ENCODE measurements at places on chromosomes 2 and 18.

DNA sequence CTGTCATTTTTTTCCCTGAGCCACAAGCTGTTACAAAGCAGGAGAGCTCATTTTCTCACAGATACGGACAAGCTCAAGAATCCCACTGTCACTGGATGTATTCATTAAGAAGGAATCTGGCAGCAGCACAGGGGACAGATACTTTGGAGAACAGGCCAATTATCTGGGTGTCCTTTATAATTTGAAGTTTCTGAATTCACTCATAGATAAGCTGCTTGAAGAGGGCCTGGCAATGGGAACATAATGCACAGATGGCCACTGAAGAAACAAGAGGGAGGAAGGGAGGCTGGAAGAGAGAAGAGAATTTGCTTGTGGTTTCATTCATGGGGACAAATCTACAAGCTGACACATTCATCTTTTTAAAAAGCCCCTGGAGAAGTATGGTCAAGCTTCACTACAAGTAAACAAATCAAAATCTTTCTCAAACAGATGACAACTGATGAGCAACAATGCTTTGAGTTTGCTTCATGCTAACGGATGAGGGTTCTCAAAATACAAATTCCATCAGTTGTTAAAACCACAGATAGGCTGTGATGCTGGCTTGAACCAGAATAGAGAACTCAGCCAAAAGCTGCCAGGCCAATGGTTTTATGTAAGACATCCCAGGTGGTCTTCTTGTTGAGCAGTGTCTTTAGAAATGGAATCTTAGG is 11.9 kb downstream of the BCL2 start:
- no peak for DNase-seq

GRCh38 chr18:24470805-24471204 is 10.4 kb downstream of the HRH4 start:
- DNase-seq, result no peak

DNA sequence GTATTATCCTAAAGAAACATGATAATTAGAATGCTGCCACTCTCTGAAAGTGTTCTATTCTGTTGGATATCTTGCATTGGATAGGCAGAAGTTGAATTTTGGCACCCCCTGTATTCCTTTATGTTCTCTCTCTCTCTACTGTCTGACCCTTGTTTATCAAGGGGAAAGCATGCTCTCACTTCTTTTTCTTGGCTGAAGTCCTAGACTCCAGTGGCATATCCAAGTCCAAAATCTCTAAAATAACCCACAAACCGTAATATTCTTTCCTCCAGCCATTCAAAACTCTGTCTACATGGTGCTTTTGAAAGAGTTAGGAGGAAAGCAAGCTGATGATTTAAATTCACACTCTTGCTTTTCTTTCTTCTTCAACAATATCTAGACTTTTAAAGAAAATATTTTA is 669.7 kb downstream of the TDRD15 start:
- DNase-seq, result no peak

DNA sequence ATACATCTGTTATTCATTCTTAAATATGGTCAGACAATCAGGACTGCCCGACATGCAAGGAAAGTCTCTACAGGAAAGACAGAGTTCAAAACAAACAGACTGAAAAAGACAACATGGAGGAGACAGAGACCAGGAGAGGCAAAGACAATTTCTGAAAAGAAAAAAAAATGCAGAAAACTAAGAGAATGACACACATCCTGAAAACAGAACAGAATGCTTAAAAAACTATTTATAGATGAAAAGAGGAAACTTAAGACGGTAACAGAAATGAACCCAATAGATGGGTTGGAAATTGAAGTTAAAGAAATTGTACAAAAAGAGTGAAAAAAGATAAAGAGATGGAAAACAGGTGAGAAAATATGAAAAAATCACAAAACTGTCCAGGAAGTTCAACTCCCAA is 95.7 kb downstream of the BCL2 start:
- DNase-seq, result no peak

DNA sequence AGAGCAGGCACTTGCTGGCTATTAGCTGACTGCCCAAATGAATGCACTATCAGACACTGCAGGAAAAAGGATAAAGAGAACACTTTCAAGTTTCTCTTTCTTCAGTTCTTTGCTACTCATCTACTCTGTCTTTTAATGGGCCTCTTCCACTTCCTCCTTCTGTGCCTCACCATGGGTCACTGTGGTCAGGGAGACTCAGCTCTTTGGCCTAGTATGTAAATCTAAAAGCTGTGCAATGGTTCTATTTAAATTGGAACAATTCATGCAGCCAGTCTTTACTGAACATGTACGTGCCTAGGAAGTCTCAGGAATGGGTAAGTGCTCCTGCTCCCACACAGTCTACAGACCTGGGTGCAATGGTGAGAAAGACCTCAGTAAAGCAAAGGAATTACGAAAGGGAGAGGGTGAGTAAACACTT is 79.1 kb upstream of the DNMT3A start:
- no peak for DNase-seq

GRCh38 chr2:31297751-31298150 is 63.8 kb downstream of the EHD3 start:
- no peak for DNase-seq

DNA sequence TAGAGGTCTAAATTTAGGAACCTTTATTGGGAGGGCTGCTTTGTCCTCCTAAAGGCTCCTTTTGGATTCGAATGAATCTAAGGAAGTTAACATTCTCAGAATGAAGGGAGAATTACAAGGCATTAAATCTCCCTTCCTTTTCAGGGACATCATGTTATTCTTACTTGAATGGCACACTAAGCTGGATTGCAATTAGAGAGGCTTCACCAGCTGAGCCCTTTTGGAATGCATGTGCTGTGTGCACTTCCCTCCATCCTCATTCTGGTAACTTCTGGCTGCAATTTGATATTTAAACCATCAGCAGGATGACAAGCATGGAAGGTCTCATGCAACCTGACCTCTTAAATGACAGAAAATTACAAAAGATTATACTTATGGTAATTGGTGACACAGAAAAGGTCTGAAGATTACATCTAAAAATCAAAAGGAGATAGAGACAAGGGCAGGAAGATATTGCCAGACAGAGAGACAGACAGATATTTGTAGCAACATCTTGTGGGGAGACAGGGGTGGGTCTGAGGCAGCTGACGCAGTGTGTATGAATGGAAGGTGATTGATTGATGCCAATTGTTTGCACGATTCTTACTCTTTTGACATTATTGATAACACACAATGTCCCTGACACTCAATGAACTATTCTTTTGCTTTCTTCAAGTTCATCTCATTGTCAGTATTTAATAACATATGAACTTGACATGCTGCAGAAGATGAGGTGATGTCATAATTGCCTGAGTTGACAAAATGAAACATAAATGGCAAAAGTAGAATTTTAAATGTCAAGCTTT is 570.8 kb upstream of the GYPC start:
- no peak for DNase-seq

Measured in stimulated activated naive CD8-positive, alpha-beta T cell treated with anti-CD3 and anti-CD28 coated beads, Interleukin-15, Interleukin-2, amounts not matched to agents 100 U/mL and 50 U/mL, for 24 hours (primary cell).